Stimulated activated CD4-positive, alpha-beta T cell treated with anti-CD3 and anti-CD28 coated beads, Interleukin-1b, Interleukin-23, amount 100 ng/mL, for 1 hour (primary cell): ENCODE measurements at places on chromosomes 1 and 21.

DNA sequence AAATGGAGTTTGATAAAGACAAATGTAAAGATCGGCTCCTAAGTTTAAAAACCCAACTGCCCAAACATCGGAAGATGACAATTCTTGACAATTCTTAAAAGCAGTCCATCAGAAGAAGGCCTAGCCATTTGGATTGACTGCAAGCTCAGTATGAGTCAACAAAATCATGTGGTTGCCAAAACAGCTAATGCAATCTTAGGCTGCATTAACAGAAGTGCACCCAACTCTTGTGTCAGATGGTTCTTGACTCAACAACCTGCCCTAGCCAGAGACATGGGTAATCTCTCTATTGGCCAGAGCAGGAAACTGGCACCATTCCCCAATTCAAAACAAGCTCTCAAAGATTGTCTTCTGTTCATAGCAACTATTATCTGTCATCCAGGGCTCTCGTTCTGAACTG, 9.9 kb upstream of the NCF2 start:
- DNase-seq, result no peak

GRCh38 chr1:202622388-202622787, 87.9 kb downstream of the SYT2 start:
- no peak for DNase-seq

DNA sequence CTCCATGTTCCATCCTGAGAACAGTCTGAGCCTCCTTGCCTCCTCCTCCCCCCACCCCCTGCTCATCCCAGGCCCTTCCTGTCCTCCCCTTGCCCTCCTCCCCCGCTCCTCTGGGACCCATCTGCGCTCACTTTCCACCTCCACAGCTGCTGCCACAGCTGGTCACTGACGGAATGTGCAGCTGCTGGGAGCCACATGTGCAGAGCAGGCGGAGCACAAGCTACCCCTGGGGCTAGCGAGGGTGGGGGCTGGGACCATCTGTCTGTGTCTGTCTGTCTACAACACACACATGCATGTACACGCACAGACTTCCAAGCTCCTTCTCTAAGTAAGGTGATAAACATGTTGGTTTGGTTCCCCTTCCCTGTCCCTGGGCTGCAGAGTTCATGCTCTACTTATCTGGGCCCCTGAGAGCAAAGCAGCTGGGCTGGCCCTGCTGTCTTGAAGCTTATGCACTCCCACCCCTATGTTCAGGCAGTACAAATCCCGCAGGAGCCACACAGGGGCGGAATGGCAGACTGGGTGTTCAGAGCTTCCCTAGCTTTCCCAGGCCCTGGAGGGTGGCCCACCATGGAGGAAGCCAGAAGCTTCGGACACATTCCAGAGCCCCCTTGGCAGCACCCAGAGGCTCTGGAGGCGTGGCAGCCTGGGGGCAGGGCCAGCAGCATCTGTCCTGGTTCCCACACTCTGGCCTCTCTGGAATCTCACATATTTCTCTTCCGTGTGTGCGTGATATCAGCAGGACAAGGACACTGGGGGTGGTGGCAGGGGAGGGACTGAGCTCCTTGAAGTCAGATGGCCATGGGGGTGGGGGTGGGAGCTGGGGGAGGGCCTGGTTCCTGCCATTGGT, 7.0 kb upstream of the HEYL start:
- DNase-seq, result no peak

GRCh38 chr1:27109103-27109822, 45.7 kb downstream of the SLC9A1 start:
- DNase-seq, result no peak

GRCh38 chr1:205262731-205263171, 35.0 kb downstream of the TMCC2 start:
- DNase-seq, result no peak

- peak; percentile 9 for DNase-seq
Measured at GRCh38 chr1:110746644-110747259, 72.0 kb upstream of the KCNA3 start.

GRCh38 chr1:237507005-237507404, 383.7 kb downstream of the ZP4 start:
- DNase-seq, result no peak

DNA sequence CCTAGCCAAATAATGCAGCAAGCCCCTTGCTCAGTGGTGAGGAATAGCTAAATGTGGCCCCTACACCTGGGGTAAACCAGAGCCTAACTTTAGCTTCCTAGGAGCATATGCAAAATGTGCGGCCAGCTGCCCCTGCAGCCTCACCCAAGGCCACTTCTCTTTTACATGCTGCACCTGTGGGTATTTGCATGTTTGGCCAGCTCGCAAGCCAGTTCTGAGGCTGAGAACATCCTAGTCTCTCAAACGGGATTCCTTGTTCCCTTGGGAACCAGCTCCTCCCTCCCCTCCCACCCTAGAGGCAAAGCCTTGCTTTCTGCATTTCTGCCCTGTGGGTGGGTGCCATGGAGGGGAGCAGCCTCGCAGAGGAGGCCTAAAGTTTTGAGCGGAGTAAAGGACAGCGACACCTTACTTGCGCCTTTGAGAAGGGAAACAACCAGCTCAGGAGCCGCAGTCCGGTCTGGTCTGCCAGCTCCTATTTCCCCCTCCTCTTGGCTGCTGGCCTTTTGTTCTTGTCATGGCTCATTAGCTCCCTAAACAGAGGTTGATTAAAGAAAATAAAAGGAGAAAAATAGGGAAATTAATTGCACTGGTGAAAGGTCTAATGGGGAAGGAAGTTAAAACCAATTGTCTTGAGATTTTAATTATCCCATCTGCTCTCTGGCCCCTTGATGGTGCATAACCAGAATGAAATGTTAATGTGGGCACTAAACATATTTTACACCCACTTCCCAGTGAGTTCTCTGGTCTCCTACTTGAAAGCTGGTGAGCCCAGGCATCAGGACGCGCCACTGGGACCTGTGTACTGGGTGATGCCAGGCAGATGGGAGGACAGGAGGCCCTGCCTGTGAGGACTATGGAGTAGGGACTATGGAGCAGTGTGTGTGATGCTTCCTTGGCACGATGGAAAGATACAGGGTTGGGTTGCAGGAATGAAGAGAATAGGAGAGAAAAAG, 68.7 kb downstream of the TEX35 start:
- no peak for DNase-seq

GRCh38 chr1:61851849-61852669, 109.8 kb downstream of the PATJ start:
- DNase-seq, result no peak

- no peak for DNase-seq
Measured at GRCh38 chr1:95010158-95010557, 62.6 kb downstream of the ALG14 start.

DNA sequence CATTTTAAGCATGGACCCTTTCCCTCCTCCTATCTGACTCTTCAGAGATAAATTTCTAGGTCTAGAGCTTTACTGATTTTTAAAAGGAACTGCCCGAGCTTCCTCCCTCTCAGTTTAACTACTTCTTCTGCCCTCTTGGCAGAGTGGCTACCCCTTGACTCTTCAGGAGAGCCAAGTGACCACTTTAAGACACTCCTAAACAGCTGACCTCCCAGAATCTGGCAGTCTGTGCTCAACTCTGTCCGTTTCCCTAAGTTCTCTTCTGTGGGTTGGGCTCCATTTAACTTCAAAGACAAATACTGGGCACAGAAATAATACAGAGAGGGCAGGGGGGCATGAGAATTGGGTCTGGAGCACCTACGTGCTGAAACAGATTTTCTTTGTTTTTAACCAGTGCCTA, 196.3 kb upstream of the FOXD3 start:
- DNase-seq, result no peak

DNA sequence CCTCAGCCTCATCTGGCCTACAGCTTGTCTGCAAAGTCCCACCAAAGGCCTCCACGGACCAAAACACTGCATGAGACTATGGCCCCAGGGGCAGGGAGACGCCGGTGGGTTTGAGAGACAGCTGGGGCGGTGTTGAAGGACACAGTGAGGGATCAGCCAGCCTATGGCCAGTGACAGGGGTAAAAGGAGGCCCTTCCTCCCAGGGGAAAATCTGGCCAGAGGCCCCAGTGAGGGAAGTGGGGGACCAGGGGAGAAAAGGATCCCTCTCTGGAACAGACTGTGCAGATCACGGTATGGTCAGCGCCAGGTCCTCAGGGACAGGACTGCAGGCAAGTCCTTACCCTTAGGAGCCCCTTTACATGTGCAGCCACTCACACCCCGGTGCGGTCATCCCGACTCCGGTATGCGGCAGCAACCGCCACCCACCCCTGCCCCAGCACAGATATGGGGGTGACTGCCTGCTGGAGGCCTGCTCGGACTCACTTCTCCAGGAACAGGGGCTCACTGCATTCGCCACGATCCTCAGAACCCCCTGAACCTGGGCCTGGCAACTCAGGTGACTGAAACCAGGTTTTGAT, 1.3 kb downstream of the CERS2 start:
- DNase-seq, result no peak

DNA sequence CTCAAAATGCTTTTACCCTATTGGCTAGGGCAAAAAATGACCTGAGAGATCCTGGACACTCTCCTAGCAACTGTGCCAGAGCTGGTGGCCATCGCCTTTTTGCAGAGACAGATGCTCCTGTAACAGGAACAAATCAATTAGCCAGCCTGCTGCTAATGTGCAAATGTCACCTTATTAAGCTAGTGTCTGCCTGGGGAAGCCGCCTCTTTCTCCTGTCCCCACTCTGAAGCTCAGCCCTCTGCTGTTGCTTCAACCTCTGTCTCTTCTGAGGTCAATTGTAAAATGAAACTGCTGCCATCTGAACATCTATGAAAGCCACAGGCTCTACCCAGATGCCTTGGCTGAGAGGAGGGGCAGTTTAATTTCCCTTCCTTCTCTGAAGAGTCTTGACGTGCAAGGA, 85.5 kb upstream of the CACNA1E start:
- no peak for DNase-seq

DNA sequence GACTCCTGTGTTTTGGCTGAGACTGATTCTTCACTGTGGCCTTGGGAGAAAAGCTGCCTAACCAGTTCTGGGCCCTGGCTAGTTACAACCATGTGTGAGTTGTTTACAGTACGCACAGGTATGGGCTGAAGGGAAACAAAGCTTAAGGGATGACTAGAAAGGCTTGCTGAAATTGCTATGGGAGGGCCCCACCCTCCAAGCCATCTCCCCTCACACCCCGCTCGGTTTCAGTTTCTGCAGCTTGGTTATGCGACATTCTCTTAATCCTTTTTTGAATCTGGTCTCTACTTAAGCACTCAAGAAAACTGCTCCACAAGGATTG, 43.1 kb downstream of the PBX1 start:
- DNase-seq, result no peak

GRCh38 chr1:22132517-22133235, 10.2 kb downstream of the WNT4 start:
- DNase-seq, result no peak

GRCh38 chr21:42781971-42782722, 97.2 kb downstream of the WDR4 start:
- no peak for DNase-seq

- DNase-seq, result no peak
Measured at GRCh38 chr21:38039841-38040240, 123.6 kb upstream of the KCNJ6 start.

- no peak for DNase-seq
Measured at GRCh38 chr1:91346824-91347223, 57.8 kb downstream of the HFM1 start.

DNA sequence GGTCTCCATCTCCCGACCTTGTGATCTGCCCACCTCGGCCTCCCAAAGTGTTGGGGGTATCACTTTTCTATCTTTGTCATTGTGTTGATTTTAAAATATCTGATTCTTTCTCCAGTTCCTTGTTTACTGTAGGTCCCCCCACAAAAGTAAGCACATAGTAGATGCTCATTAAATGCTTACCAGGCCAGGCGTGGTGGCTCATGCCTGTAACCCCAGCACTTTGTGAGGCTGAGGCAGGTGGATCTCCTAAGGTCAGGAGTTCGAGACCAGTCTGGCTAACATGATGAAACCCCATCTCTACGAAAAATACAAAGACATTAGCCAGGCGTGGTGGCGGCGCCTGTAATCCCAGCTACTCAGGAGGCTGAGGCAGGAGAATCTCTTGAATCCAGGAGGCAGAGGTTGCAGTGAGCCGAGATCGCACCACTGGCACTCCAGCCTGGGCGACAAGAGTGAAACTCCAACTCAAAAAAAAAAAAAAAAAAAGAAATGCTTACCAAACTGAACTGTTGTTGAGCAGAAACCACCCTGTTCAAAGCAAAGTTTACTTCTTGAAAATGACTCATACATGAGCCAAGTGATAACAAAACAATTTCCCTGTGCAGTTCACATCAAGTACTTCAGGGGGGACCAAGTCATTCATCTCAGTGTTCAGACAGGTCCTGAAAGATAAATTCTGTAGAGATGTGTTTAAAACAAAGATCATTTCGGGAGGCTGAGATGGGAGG, 24.3 kb upstream of the NID1 start:
- no peak for DNase-seq

DNA sequence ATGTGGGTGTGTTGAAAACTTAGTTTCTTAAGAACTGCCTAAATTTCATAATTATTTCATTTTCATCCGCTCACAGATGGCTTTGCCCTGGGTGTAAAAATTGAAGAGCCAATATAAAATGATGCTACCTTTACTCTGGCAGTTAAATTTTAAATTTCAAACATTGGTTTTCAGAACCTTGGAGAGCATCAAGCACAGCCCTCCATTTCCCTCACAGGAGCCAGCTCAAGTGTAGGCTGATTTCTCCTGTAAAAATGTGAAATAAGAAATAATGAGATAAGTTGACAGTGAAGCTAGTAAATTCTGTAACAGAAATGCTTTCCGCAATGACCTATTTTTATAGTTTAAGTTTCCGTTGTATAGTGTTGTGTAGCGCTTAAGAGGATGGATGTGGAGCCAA, 53.9 kb upstream of the AKT3 start:
- no peak for DNase-seq

DNA sequence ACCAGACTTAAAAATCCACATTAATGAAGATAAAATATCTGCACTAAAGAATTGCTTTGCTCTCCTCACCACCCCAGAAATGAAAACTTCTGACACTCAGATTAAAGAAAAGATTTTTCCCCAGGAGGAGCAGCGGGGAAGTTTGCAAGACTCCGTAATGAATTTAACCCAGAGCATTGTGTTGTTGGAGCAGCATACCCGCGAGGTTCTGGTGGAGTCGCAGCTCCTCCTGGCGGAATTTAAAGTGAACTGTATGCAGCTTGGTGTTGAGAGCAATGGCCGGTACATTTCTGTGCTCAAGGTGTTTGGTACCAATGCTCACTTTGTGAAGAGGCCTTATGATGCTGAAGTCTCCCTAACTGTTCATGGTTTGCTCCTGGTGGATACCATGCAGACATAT, 46.4 kb downstream of the VPS13D start:
- DNase-seq, result no peak

DNA sequence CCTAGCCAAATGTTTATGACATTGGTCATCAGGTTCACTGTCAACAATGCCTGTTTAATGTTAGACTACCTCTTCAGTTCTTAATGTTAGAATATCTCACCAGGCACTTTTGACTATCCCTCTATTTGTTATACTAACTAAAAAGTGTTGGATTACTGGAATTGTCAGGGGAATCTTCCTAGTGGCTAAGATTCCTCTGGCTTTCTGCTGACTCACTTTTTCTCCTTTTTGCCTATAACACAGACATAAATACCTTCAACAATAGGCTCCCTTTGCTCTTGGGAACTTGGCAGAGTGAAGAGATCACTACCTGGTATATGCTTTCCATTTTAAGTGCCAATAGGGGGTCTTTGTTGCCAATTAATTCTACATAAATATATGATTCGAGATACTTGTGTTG, 68.5 kb downstream of the TMEM200B start:
- no peak for DNase-seq

- DNase-seq, result no peak
Measured at GRCh38 chr1:44929531-44929930, 56.9 kb downstream of the EIF2B3 start.
